ENCODE measurements at places on chromosomes 6 and 20. TPM values are rescaled to one million over a fixed set of nuclear protein-coding genes. Genes with fewer than 3 reads are reported as not detected.

SLC52A3 gene
- total RNA-seq = not detected

PHACTR1 gene
- 0.23 TPM for total RNA-seq

CAGE1 gene
- total RNA-seq = 0.03 TPM

FRMD1 gene
- not detected for total RNA-seq
